Aorta (tissue), 5 donors: ENCODE measurements at places on chromosomes 11 and 22. TPM values are rescaled to one million over a fixed set of nuclear protein-coding genes. Genes with fewer than 3 reads are reported as not detected.

Gene FOLR3
- 4.7 TPM for total RNA-seq

Gene BEST1
- total RNA-seq = 8.0 TPM

Gene JHY
- total RNA-seq = 7.1 TPM

Gene GDPD4
- not detected for total RNA-seq

DNA sequence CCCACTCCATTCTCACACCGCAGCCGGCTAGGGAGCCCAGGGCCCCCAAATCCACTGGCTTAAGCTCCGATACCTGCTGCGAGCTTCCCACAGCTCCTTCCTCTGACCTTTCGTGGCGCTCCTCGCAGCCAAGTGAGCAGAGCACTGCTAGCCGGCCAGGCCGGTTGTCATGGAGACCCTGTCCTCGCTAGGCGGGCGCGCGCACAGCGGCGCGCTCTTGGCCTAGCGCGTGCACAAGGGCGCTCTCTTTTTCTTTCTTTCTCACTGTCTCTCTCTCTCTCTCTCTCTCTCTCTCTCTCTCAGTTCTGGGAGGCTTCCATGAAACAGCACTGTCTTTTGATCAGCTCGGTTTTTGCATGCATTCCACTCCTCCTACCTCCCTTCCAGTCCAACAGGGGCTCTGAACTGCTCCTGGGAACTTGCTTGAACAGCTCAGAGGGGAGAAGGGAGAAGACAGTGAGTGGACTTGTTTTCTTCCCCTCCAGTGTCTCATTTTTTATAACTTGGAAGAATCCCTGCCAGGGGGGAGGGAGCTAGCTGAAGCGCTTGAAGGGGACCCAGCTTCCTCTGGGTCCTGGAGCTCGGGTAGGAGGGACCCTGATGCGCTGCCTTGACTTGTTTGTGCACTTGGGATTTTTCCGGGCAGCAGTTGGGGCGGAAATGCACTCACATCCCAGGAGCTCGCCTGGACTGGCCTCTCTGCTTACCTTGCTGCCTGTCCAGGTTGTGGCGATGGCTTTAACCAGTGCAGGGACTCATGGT is 100.3 kb upstream of the AKIP1 start:
- no peaks in the 10 kb centered on the region for H3K36me3 ChIP-seq
- peak overlapping the region; percentile 46 for H3K27ac ChIP-seq
- no peaks in the 10 kb centered on the region for H3K4me1 ChIP-seq
- DNase-seq = peak; percentile 86

DNA sequence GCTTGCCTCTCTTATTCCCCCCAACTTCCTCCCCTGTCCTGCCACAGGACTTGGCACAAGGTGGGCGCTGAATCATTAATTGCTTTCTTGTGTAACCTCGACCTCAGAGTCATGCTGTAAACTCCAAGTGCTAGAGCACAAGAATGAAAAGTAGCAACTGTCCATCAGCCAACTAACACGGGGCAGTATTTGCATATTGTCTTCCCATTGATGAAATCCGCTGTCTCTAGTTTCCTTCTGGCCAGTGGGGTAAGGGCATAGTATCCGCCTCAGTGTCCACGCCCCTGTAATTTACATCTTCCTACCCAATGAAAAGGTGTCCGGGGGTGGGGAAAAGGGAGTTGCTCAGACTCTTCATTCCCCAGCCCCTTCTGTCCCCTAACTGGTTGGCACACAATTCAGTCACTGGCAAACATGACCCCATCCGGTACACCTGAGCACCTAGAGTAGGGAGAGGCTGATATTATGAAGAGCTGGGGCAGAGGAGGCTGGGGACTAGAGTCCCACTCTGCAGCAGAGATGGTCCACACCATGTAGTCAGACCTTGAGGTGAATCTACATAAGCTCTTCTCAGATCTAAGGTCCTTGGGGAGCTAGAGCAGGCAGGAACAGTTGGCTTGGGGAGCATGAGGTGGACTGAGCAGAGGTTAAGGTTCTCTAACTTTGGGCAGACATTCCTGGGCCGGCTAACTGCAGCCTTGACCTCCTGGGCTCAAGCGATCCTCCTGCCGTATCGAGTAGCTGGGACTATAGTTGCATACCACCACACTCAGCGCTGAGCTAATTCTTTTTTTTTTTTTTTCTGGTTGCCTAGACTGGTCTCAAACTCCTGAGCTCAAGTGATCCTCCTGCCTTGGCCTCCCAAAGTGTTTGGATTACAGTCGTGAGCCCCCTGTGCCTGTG is 6.8 kb upstream of the GGA1 start:
- H3K4me3 ChIP-seq = no peak overlapping the region
- no peak for DNase-seq
- no peak overlapping the region for H3K27ac ChIP-seq
- H3K4me1 ChIP-seq = no peaks in the 10 kb centered on the region

- no peak for DNase-seq
- H3K4me3 ChIP-seq = peak overlapping the region; percentile 86
- H3K27me3 ChIP-seq = no peaks in the 10 kb centered on the region
- no peaks in the 10 kb centered on the region for H3K4me1 ChIP-seq
- H3K27ac ChIP-seq = peak overlapping the region; percentile 25
Measured at GRCh38 chr22:25404556-25404927, 159.9 kb upstream of the GRK3 start.

DNA sequence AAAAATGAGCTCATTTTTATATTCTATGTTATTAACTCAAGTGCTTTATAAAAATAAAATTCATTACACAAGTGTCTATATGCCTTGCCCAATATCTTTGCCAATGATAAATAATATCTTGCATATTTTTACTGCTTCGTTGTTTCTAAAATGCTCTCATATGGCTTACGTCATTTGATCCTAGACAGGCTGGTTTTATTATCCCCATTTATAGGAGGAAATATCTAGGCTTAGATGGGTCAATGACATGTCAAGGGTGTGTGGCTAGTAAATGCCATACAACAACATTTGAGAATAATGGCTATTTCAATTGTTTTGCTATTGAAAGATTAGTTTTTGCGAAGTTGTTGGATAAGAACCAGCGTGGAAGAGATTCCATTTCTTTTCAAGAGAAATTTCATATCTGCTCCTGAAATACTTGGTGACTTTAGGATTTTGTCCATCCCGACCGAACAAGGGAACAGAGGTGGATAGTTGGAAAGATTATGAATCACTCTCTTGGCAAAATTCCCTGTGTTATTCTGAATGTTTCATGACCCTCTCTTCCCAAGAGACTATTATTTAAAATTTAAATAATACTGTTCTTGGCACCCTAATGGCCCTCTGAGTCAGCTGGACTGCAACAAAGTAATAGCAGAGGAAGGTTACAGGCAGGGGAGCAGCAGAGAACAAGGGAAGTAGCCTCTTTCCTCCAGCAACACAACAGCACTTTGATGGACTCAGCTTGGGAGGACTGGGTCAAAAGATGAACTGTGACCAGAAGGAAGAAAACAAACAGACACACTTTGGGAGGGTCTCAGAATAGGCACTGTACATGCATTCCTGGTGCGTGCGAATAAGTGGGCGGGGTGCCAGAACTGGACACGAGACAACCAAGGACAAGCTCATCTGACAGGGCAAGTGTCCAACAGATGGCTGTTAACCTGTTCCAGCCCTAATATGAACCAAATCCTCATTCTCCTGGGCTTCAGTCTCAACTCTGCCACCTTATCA is 94.5 kb downstream of the ME3 start:
- no peak overlapping the region for H3K27ac ChIP-seq
- peak overlapping the region; percentile 18 for H3K4me3 ChIP-seq
- H3K27me3 ChIP-seq = no peaks in the 10 kb centered on the region
- H3K4me1 ChIP-seq = peaks cover 2% of the 10 kb centered on the region

- peaks cover 25% of the 10 kb centered on the region for H3K4me1 ChIP-seq
- H3K4me3 ChIP-seq = no peak overlapping the region
- peak overlapping the region; percentile 69 for H3K27ac ChIP-seq
- DNase-seq = no peak
- no peaks in the 10 kb centered on the region for H3K27me3 ChIP-seq
Measured at GRCh38 chr11:12141283-12141682, 30.9 kb downstream of the MICAL2 start.

DNA sequence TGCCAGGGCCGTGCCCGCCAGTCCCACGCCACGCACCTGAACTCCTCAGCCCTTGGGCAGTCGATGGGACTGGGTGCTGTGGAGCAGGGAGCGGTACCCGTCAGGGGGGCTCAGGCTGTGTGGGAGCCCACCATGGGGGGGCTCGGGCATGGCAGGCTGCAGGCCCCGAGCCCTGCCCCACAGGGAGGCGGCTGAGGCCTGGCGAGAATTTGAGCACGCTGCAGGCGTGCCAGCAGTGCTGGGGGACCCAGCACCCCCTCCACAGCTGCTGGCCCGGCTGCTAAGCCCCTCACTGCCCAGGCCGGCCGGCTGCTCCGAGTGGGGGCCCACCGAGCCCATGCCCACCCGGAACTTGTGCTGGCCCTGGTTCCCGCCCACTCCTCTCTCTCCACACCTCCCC is 56.8 kb downstream of the TMPRSS5 start:
- H3K36me3 ChIP-seq = no peaks in the 10 kb centered on the region
- DNase-seq = no peak
- no peaks in the 10 kb centered on the region for H3K27me3 ChIP-seq
- H3K4me1 ChIP-seq = no peaks in the 10 kb centered on the region
- H3K4me3 ChIP-seq = no peak overlapping the region
- H3K27ac ChIP-seq = no peak overlapping the region

- H3K4me3 ChIP-seq = no peak overlapping the region
- H3K4me1 ChIP-seq = peaks cover 3% of the 10 kb centered on the region
- DNase-seq = no peak
- no peaks in the 10 kb centered on the region for H3K36me3 ChIP-seq
- H3K27ac ChIP-seq = no peak overlapping the region
Measured at GRCh38 chr22:25490896-25491295, 73.6 kb upstream of the GRK3 start.

- H3K4me1 ChIP-seq = peaks cover 3% of the 10 kb centered on the region
- peak overlapping the region; percentile 28 for H3K27ac ChIP-seq
- no peaks in the 10 kb centered on the region for H3K27me3 ChIP-seq
- DNase-seq = no peak
Measured at GRCh38 chr22:28299753-28300152, 379.9 kb downstream of the TTC28 start.

DNA sequence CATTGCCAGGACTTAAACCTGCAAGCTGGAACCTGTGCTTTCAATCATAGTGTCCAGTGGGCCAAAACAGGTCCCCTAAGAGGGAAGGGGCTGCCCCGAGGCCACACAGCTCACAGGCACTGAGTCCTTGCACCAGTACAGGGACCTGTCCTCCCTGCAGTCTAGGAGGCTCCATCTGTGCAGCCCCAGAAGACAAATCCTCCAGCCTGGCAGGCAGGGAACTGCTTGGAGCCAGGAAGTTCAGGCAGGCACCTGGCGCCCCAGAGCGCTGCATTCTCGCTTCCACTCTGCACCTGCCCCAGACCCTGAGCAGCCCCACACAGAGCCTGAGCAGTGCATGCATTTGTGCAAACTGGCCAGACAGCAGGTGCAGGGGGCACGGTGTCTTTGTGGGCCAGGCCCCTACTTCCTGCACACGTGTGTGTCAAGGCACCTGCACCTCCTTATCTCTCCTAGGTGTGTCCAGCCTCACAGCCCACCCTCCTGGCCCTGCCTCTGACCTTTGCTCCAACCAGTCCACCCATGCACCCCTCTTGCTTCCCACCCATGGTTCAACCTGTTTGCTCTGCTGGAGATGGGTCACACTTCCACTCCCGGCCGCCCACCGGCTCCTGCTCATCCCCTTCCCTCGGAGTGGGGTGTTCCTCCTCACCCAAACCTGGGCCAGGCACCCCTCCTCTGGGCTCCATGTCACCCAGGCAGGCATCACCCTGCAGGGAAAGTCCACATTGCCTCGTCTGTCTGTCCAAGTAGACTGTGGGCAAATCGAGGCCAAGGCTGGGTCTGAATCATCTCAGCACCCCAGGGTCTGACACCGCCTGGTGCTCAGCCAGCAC is 19.0 kb downstream of the LINC01488 start:
- H3K27ac ChIP-seq = no peak overlapping the region
- no peaks in the 10 kb centered on the region for H3K4me1 ChIP-seq
- H3K27me3 ChIP-seq = no peaks in the 10 kb centered on the region
- H3K4me3 ChIP-seq = no peak overlapping the region
- H3K36me3 ChIP-seq = no peaks in the 10 kb centered on the region

GRCh38 chr22:34099278-34099677 is 179.0 kb upstream of the LARGE1 start:
- no peaks in the 10 kb centered on the region for H3K4me1 ChIP-seq
- no peaks in the 10 kb centered on the region for H3K36me3 ChIP-seq
- H3K27me3 ChIP-seq = no peaks in the 10 kb centered on the region
- H3K27ac ChIP-seq = no peak overlapping the region
- H3K4me3 ChIP-seq = no peak overlapping the region

GRCh38 chr22:37884420-37884819 is 21.7 kb upstream of the MICALL1 start:
- no peaks in the 10 kb centered on the region for H3K27me3 ChIP-seq
- no peaks in the 10 kb centered on the region for H3K4me1 ChIP-seq
- H3K36me3 ChIP-seq = peaks cover 3% of the 10 kb centered on the region
- no peak overlapping the region for H3K4me3 ChIP-seq
- H3K27ac ChIP-seq = peak overlapping the region; percentile 57
- DNase-seq = no peak
